ENCODE measurements at places on chromosomes 4 and X. TPM values are rescaled to one million over a fixed set of nuclear protein-coding genes. Genes with fewer than 3 reads are reported as not detected.

Gene TLR8
- not detected for polyA plus RNA-seq

Gene PIGA
- polyA plus RNA-seq: 5.7 TPM

Gene LIMCH1
- 19.9 TPM for polyA plus RNA-seq

Gene CENPVL1
- polyA plus RNA-seq: not detected

Gene COL25A1
- polyA plus RNA-seq: 0.52 TPM

Gene CDKL2
- polyA plus RNA-seq: 3.2 TPM

Gene CXCL1
- 6.4 TPM for polyA plus RNA-seq

All from kidney (tissue), 22 donors.